Neuronal stem cell (in vitro differentiated cells): ENCODE measurements at places on chromosomes 6 and 20.

DNA sequence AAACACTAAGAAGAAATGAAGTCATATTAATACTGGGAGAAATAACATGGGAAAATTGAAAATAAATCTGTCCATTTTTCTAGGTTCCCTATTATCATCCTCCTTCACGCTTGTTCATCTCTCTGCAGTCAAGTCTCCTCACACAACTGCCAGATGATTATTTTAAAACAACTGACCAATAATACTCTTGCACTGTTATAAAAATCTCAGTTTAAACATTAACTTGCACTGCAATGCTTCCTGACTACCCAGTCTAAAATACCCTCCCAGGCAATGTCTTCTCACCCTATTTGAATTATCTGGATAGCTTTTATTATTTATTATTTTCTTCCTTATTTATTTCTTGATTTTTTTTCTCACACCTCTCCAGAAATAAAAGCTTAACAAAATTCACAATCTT lies 5.7 kb downstream of the EYS start:
- no peak for DNase-seq

DNA sequence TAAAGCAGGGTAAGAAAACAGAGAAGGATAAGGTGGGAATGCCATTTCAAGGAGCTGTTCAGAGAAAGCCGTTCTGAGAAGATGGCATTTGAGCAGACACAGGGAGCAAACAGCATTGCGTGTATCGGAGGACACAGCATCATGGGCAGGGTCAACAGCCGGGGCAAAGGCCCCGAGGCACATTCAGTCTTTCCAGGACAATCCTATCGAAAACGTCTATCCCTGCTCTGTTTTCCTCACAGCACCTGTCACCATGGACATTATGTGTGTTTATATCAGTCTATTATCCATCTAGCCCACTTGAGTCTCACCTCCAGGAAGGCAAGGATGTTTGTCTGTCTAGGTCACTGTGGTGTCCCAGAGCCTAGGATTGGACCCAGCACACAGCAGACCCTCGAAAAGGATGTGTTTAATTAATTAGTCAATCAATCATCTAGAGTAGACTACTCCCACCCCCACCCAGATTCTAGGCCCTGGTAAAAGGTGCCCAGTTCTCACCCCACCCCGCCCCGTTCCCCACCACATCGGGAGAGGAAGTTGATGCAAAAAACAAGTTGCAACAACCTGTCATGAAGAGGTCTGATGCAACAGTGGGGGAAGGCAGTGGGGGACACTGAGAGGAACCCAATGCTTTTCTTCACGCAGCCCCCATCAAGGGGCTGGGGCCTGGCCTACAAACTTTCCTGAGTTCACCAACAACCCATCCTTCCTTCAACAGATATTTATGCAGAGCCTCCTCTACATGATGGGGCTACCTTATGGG lies 66.6 kb downstream of the PREX1 start:
- no peak for DNase-seq

GRCh38 chr20:8967641-8968245 lies 101.1 kb upstream of the PLCB4 start:
- no peak for DNase-seq

DNA sequence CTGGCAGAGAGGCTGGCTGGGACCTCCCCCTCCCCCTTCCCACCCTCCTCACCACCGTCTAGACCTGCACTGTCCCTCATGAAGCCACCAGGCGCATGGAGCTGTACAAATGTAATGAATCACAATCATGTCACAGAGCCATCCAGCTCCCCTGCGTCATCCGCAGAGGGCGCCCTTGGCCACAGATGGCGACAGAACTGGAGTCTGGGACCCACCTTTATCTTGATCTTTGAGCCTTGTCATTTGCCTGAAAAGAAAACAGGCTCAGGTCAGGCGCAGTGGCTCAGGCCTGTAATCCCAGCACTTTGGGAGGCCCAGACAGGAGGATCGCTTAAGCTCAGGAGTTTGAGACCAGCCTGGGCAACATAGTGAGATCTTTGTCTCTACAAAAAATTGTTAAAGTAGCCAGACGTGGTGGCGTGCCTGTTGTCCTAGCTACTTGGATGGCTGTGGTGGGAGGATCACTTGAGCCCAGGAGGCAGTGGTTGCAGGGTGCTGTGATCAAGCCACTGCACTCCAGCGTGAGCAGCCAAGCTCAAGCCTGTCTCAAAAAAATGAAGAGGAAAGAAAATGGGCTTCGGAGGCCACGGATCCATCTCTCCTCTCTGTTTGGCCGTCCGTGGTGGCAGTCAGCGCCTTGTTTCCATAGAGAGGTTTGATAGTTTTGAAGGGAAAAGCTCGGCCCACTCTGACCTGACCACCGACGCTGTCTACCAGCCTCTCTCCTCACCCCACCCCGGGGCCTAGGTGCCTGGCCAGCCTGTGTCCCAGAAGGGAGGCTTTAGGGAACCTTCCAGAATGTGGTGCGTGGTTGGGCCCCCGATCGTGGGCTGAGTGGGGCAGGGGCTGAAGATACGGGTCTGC lies 6.2 kb downstream of the COL9A3 start:
- DNase-seq: no peak

DNA sequence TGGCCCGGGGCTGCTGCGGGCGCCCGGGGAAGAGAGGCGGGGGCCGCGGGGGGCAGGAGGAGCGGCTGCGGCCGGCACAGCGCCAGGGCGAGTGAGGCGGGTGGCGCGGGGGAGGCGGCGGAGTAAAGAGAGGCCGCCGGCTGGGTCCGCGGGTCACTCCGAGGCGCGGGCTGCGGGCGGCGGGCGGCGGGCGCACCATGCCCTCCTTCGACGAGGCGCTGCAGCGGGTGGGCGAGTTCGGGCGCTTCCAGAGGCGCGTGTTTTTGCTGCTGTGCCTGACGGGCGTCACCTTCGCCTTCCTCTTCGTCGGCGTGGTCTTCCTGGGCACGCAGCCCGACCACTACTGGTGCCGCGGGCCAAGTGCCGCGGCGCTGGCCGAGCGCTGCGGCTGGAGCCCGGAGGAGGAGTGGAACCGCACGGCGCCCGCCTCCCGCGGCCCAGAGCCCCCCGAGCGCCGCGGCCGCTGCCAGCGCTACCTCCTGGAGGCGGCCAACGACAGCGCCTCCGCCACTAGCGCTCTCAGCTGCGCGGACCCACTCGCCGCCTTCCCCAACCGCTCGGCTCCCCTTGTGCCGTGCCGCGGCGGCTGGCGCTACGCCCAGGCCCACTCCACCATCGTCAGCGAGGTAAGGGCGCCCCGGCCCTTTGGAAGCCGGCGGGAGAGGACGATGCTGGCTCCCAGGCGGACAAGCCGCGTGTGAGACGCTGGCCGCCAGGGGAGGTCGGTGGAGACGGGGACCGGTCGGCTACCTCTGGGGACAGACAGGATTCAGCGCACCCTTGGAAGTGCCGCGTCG lies at the start of gene SLC22A3:
Gene SLC22A3 (plus strand): TSS at position 156 of the 797 bp plus-strand sequence. CDS start 42 bp downstream, at position 198.
- DNase-seq: peak; percentile 39

- DNase-seq: no peak
These were observed 45.0 kb downstream of the TFAP2A start for GRCh38 chr6:10369896-10370295.

GRCh38 chr6:108203189-108204112 lies 37.6 kb downstream of the NR2E1 start:
- peak; percentile 62 for DNase-seq

DNA sequence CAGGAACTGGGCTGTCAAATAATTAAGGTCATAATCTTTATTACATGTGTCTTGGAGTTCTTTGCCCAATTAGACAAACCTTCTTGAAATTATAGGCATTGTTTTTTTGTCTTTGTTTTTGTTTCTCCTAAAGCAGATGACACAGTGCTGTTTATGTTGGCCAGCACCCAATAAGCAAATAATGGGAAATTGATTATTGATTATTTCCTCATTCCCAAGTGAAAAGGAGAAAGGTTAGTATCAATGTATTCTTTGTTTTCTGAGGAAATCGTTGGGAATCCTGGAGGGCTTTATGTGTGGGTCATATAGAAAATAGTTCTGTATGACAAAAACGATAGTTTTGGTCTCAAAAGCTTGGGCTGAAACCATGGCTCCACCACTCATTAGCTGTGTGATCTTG lies 4.5 kb upstream of the CYP24A1 start:
- no peak for DNase-seq

DNA sequence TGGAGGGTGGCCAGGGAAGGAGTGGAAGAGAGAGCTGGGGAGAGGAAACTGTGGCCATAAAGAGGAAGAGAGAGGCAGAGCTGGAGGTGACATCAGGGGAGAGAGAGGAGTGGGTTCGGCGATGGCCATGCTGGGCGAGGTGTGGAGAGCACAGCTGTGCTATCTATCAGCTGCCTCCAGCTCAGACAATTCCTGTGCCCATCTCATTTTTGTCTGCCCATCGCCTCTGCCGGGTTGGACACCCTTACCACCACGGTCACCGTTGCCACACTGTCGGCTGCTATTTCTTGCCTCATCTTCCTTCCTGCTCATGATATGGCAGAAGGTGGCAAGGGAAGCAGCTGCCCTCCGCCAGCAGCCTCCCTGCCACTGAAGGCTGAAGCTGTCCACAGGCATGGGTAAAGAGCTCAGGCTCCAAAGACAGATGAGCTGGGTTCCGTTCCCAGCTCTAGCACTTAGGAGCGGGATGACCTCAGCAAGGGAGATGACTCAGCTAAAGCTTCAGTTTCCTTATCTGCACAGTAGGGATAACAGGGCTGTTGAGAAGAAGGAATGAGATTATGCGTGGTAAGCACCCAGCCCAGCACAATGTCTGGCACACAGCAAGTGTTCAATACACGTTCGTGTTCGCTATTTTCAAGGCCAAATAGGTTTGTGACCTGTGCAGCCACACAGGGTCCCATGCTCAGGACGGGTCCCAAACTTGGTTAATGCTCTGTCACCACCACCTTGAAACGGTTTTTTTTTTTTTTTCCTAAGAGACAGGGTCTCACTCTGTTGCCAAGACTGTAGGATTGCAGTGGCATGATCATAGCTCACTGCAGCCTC lies 21.9 kb upstream of the TAF8 start:
- DNase-seq: no peak

- no peak for DNase-seq
These were observed 247.8 kb downstream of the CD83 start for GRCh38 chr6:14365393-14365792.

DNA sequence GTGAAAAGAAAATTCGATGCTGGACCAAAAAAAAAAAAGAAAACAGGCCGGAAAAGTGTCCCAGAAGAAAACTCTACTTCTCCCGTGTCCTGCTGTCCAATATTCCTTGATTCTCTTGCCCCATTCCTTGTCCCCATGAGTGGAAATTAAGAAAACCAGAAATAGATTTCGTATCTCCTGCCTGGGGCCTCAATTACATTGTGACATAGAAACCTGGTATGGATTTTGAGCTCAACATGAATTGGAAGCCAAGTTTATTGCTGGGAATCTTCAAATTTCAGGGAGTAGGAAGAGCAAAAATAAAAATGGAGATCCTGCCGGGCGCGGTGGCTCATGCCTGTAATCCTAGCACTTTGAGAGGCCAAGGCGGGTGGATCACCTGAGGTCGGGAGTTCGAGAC lies 11.9 kb downstream of the ISM1 start:
- DNase-seq: no peak

GRCh38 chr6:170185175-170185978 lies 105.5 kb downstream of the DLL1 start:
- DNase-seq: no peak

- no peak for DNase-seq
These were observed 585.0 kb upstream of the MAP3K7 start for GRCh38 chr6:91171754-91172462.

DNA sequence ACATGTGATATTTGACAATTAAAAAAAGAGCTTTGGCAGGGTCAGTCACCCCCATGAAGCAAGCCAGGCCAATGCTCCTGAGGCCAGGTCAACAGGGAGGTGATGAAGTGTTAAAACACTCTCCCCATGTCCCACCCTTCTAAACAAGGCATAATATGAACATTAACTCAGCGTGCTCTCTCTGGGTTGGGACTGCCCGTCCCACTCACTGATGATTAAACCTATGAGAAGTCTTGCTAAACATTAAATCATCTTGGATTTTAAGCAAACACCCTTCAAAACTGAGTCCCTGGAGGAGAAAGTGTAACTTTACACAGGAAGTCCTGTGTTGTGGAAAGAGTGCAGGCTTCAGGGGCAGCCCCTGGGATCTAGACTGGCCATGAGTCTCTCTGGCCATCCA lies 558.5 kb downstream of the CD83 start:
- no peak for DNase-seq

DNA sequence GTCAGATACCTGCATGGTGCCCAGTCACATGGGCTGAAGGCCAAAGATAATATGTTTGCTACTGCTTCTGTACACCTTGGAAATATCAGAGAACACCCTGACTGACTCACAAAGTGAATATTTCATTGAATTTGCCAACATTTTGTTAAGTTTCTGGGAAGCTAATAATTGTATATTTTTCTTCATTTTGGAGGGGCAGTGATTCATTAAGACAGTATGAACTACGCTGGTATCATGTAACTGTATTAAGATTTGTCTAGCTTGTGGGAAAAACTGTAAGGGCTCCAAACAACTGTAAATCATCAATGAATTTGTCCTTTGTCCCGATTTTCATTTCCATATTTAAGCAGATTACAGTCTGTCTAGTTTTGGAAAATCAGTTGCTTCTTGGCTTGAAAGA lies 102.3 kb upstream of the CCN2 start:
- no peak for DNase-seq

- DNase-seq: no peak
These were observed 210.5 kb downstream of the MOXD1 start for GRCh38 chr6:132190815-132191175.

DNA sequence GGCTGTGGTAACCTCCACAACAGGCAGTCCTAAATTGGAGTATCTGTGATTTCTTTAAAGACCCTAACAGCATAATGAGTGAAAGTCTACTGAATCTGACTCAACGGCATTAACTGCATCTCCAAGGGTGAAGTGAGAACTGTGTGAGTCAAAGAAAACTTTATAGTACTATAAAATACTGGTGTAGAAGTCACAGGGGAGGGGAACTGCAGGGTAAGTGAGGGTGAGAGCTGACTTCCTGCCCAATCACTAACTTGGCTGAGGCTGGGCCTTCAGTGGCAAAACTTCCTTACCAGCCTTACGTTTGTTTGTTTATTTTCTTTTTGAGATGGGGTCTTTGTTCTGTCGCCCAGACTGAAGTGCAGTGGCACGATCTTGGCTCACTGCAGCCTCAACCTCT lies 109.8 kb downstream of the PTPRK start:
- no peak for DNase-seq

- DNase-seq: no peak
These were observed 70.2 kb upstream of the CD93 start for GRCh38 chr20:23156170-23156841.

DNA sequence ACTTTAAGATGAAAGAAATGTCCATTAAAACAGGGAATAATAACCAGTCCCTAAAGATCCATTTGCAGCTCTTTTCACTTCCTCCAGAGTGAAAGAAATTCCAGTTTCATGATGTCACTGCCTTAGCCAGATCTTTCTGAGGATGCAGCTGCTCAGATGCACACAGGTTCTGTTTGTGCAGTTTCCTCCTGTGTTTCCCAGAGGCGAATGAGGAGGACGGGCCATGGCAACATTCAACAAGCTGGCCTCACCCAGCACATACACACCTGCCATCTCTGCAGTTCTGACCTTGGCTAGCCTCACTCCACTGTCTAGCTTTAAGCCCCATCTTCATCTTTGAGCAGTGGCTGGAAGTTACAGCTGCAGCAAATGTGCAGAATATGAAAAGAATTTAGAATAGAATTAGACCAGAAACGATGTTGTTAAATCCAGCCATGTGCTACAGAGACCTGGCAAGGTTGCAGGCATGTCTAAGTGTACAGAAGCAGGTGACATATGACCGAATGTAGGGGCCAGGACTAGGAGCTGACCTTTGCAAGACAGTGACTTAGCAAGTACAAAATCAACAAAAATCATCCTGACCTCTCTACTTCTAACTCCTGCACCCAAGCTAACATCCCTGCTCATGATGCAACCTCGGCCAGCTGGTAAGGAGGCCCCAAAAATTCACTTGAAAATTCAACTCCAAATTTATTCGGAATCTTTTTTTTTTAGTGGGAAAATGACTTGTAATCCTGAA lies 35.0 kb downstream of the FAM50B start:
- no peak for DNase-seq
